Activated T-helper 2 cell treated with anti-CD3 and anti-CD28 coated beads, Interferon-gamma antibody, Interleukin-2, Interleukin-4, amounts not matched to agents 10 μg/mL and 5 μg/mL and 100 μg/mL, durations not matched to agents 14 hours and 24 hours and 36 hours (primary cell): ENCODE measurements at places on chromosomes 5 and 9. TPM values are rescaled to one million over a fixed set of nuclear protein-coding genes. Genes with fewer than 3 reads are reported as not detected.

LRRTM2 gene
- 0.44 and 0.59 TPM in 2 replicates for total RNA-seq

PTRH1 gene
- total RNA-seq: 20.1 and 21.5 TPM in 2 replicates

MELK gene
- 56.3 and 57.9 TPM in 2 replicates for total RNA-seq

GRCh38 chr5:141815051-141815795, 63.0 kb downstream of the PCDH1 start:
- DNase-seq: no peak

- DNase-seq: no peak
Measured at GRCh38 chr5:60978968-60979367, 34.0 kb downstream of the NDUFAF2 start.
